CD4-positive, alpha-beta T cell (primary cell): ENCODE measurements at places on chromosomes 2 and 18. TPM values are rescaled to one million over a fixed set of nuclear protein-coding genes. Genes with fewer than 3 reads are reported as not detected.

GRCh38 chr2:148513427-148513826, 131.1 kb upstream of the EPC2 start:
- peaks cover 7% of the 10 kb centered on the region for H3K4me1 ChIP-seq
- no peak for DNase-seq
- no peaks in the 10 kb centered on the region for H3K36me3 ChIP-seq
- no peak overlapping the region for H3K4me3 ChIP-seq
- H3K27me3 ChIP-seq: no peaks in the 10 kb centered on the region

GRCh38 chr2:201261906-201262305, 1.6 kb downstream of the CASP8 start:
- peaks cover 68% of the 10 kb centered on the region for H3K4me1 ChIP-seq
- no peak for DNase-seq
- H3K4me3 ChIP-seq: peak overlapping the region; percentile 87
- H3K36me3 ChIP-seq: peaks cover 17% of the 10 kb centered on the region
- no peaks in the 10 kb centered on the region for H3K27me3 ChIP-seq

- H3K36me3 ChIP-seq: peaks cover 8% of the 10 kb centered on the region
- H3K27me3 ChIP-seq: no peaks in the 10 kb centered on the region
- H3K4me3 ChIP-seq: no peak overlapping the region
- H3K4me1 ChIP-seq: no peaks in the 10 kb centered on the region
- no peak for DNase-seq
These were observed 17.3 kb downstream of the PFN4 start for GRCh38 chr2:24105816-24106215.

GRCh38 chr2:31127931-31128330, 10.3 kb downstream of the GALNT14 start:
- no peak for DNase-seq
- no peaks in the 10 kb centered on the region for H3K4me1 ChIP-seq
- H3K36me3 ChIP-seq: no peaks in the 10 kb centered on the region
- H3K4me3 ChIP-seq: no peak overlapping the region

DNA sequence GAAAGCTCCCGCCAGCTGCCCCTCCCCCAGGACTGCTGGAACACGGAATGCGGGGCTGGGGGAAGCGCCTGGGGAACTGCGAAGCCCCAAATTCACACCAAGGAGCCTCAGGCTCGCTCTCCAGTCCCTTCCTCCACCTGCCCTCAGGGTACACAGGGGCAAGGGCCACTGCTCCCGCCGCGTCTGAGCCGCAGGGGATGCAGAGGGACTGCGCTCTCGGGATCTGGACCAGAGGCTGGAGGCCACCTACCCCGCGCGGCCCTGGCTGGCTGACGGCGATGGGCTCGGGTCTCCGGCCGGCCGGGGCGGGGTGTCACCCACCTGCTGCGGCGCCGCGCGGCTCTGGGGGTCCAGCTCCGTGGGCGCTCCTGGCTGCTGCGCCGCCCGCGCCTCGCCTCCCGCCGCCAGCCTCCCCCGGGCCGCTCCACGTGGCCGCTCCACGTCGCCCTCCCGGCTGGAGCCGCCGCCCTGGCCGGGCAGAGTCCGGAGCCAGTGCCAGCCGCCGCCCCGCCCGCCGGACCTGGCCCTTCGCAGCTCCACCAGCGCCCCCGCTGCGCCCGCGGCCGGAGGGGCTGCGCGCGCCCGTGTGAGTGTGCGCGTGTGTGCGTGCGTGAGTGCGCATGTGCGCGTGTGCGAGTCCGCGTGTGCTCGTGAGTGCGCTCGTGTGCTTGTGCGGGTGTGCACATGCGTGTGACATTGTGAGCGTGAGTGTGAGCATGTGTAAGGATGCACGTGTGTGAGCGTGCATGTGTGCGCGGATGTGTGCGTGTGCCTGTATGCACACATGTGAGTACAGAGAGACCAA, at the start of gene CGREF1:
Gene CGREF1, minus strand, starts transcription at position 604 of the 805 bp plus-strand sequence. CDS start 14,762 bp downstream, outside the sequence.
- H3K4me3 ChIP-seq: peak within 1 kb of the TSS; percentile 24
- DNase-seq: no peak
- H3K4me1 ChIP-seq: peaks cover 21% of the 10 kb centered on the region
- peaks cover 13% of the 10 kb centered on the region for H3K27me3 ChIP-seq
- H3K36me3 ChIP-seq: no peaks in the 10 kb centered on the region

- DNase-seq: no peak
- H3K4me1 ChIP-seq: no peaks in the 10 kb centered on the region
- H3K27me3 ChIP-seq: no peaks in the 10 kb centered on the region
- H3K27ac ChIP-seq: no peak overlapping the region
- H3K36me3 ChIP-seq: peaks cover 4% of the 10 kb centered on the region
- H3K4me3 ChIP-seq: no peak overlapping the region
These were observed 317.4 kb downstream of the NBAS start for GRCh38 chr2:15243762-15244161.

DNA sequence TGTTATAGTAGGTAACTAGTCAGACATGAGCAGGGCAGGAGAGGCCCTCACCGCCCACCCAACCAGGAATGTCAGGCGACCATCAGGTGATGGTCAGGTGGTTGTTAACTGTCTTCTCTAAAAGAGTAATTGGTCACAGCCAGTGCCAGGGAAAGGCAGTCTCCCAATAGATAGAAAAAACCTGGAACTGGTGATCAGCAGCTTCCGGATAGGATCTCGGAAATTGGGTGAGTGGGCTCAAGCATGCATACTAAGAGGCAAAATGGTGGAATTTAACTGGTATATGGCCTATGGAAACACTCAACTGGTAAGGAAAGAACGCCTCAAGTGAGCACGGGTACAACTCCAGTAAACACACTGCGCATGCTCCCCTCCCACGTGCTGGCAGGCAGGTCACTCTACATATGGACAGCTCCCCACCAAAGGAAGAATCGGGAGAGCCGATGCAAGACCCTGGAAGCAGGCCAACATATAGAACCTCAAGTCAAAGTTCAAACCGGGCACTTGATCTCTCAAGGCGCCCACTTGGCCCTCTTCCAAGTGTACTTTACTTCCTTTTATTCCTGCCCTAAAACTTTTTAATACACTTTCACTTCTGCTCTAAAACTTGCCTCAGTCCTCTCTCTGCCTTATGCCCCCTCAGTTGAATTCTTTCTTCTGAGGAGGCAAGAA, 43.5 kb upstream of the TMEM131 start:
- no peak overlapping the region for H3K27ac ChIP-seq
- H3K27me3 ChIP-seq: no peaks in the 10 kb centered on the region
- no peak for DNase-seq
- no peaks in the 10 kb centered on the region for H3K4me1 ChIP-seq
- H3K4me3 ChIP-seq: no peak overlapping the region

- peaks cover 31% of the 10 kb centered on the region for H3K4me1 ChIP-seq
- H3K36me3 ChIP-seq: no peaks in the 10 kb centered on the region
- H3K4me3 ChIP-seq: no peak overlapping the region
- no peaks in the 10 kb centered on the region for H3K27me3 ChIP-seq
These were observed 31.9 kb upstream of the CASP8 start for GRCh38 chr2:201228271-201228911.

DNA sequence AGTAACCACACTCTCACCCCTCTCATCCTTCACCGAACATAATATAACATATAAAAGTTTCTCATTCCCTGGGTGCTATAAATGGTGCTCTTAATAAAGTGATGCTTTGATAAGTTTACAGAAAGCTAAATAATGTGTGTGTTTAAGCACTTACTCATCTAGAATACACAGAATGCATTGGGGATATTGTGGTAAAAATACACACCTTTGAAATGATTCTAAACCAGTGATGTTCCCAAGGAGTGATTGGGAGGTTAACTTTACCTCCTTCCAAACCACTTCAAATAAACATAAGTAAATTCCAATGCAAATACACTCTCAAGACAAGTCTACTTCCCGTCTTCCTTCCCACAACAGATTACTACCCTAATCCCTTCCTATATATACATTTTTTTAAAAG, 85.3 kb upstream of the TWSG1 start:
- peaks cover 40% of the 10 kb centered on the region for H3K36me3 ChIP-seq
- H3K27me3 ChIP-seq: no peaks in the 10 kb centered on the region
- no peak overlapping the region for H3K27ac ChIP-seq
- H3K4me3 ChIP-seq: no peak overlapping the region
- no peak for DNase-seq

DNA sequence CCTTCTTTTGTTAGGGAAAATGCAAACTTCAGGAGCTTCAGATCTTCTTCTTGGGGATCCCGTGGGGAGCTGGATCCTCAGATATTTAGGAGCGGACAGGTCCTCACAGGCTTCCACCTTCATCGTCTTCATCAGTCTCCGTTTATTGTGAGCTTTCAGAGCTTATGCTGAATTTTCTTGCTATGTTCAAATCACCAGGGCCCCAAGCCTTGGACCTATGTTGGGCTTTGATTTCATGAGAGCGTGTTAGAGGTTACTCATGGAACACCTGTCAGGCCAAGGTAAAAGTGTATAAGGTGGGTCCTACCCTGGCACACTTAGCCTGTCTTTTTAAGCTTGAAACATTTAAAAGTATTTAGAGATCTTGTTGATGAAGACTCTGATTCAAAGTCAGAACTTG, 212.9 kb downstream of the FAM210A start:
- no peaks in the 10 kb centered on the region for H3K27me3 ChIP-seq
- no peak for DNase-seq
- H3K27ac ChIP-seq: no peak overlapping the region

DNA sequence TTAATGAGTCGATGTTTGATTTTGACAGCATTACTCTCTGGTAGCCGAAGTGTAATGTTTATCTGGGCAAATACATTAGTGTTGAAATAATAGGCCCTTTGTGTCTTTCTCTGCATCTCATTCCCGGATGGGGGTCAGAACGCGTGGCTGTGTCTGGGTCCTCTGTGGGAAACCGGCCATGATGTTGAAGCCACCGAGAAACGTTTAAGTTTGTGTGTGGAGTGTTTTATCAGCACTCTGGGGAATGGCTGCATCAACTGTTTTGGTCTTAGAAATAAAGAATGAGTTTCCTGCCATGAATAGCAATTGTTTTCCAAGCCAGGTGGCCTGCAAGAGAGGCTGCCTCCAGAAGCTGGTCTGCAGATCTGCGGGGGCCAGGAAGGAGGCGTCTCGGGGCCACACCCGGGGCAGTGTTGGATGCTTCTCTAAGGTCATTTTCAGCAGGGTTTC, 69.7 kb downstream of the RNF144A start:
- peaks cover 6% of the 10 kb centered on the region for H3K36me3 ChIP-seq
- peaks cover 6% of the 10 kb centered on the region for H3K4me1 ChIP-seq
- no peak for DNase-seq

DNA sequence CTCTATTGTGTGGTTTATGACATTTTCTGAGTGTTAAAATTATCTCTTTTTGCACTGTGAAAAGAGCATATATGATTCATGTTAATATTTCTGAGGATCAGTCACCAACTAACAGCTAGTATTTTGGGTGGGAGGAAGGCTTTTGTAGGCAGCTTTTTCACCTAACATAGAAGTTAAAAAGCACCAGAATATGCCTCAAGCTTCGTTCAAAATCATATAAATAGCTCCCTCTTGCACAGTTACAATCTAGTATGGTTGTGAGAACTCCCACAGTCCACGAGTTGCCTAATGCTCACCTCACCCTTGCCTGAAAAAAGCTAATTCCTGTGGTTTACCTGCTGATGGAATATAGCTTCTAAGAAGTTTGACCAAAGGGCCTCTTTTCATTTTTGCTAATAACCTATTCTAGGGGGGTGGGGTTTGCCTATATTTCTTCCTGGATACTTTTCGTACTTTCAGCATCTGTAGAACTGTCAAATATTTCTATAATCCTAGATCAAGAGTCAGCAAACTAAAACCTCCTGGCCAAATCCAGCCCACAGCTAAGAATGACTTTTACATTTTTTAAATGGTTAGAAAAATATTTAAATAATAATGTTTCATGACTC, 167.1 kb upstream of the FOSL2 start:
- no peaks in the 10 kb centered on the region for H3K36me3 ChIP-seq
- no peak overlapping the region for H3K27ac ChIP-seq
- H3K4me1 ChIP-seq: no peaks in the 10 kb centered on the region
- no peak for DNase-seq

GRCh38 chr2:237223201-237223861, 137.6 kb downstream of the COPS8 start:
- peaks cover 7% of the 10 kb centered on the region for H3K27me3 ChIP-seq
- H3K36me3 ChIP-seq: no peaks in the 10 kb centered on the region
- no peaks in the 10 kb centered on the region for H3K4me1 ChIP-seq
- H3K4me3 ChIP-seq: no peak overlapping the region
- DNase-seq: no peak

DNA sequence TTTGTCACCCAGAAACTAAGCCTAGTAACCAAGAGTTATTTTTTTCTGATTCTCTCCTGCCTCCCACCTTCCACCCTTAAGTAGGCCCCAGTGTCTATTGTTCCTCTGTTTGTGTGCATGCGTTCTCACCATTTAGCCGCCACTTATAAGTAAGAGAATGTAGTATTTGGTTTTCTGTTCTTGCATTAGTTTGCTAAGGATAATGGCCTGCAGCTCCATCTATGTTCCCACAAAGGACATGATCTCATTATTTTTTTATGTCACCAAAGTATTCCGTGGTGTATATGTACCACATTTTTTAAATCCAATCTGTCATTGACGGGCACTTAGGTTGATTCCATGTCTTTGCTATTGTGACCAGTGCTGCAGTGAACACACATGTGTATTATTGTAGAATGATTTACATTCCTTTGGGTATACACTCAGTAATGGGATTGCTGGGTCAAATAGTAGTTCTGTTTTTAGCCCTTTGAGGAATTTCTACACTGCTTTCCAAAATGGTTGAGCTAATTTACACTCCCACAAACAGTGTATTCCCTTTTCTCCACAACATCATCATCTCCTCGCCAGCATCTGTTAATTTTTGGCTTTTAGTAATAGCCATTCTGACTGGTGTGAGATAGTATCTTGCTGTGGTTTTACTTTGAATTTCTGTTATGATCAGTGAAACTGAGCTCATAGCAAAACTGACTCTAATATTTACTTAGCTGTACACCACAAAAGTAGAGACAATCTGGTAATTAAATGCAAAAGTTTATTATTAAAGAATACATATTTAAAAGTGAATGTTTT, 660.1 kb upstream of the SLC8A1 start:
- no peaks in the 10 kb centered on the region for H3K4me1 ChIP-seq
- no peak overlapping the region for H3K27ac ChIP-seq
- DNase-seq: no peak
- H3K27me3 ChIP-seq: no peaks in the 10 kb centered on the region

- H3K4me1 ChIP-seq: no peaks in the 10 kb centered on the region
- DNase-seq: no peak
- no peak overlapping the region for H3K27ac ChIP-seq
These were observed 220.0 kb downstream of the ERBB4 start for GRCh38 chr2:212318636-212319035.

DNA sequence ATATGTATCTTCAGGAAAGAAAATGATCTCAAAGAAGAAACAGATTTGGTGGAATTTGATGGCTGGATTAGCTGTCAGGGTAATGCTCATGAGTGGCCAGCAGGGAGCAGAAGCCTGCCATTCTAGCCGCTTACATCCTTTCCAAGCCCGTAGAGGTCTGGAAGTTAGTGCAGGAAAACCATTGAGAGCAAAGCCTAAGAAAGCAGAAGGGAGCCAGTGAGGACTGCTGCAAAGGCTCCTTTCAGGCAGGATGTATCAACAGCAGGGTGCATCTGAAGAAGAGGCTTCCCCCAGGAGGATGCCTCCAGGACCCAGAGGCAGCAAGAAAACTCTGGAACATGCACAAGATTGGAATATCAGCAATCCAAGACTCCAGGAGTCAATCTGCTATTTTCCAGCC, 22.9 kb upstream of the LBH start:
- peak; percentile 19 for DNase-seq
- no peaks in the 10 kb centered on the region for H3K36me3 ChIP-seq
- no peaks in the 10 kb centered on the region for H3K27me3 ChIP-seq

The INHBB gene
- total RNA-seq: not detected

The VWA3B gene
- total RNA-seq: not detected

The FAM117B gene
- 46.8 TPM for total RNA-seq

The VPS54 gene
- 10.8 TPM for total RNA-seq

The ITGB1BP1 gene
- 25.0 TPM for total RNA-seq

The CSRNP3 gene
- total RNA-seq: not detected

The PPP1R1C gene
- total RNA-seq: not detected

The SPC25 gene
- total RNA-seq: not detected

The CPO gene
- total RNA-seq: not detected

The TEX44 gene
- not detected for total RNA-seq

The HRH4 gene
- 0.22 TPM for total RNA-seq

The VAMP8 gene
- total RNA-seq: 37.3 TPM
